ENCODE measurements at places on chromosomes 2 and 18.
A peak's percentile ranks its signal among the peaks of the same experiment; 100 is the strongest.

- no peak for DNase-seq
These were observed at the start of gene CYP1B1 for GRCh38 chr2:38075507-38076151. Gene CYP1B1 (minus strand): TSS chr2:38076151. CDS start chr2:38075388, 763 bp downstream.

DNA sequence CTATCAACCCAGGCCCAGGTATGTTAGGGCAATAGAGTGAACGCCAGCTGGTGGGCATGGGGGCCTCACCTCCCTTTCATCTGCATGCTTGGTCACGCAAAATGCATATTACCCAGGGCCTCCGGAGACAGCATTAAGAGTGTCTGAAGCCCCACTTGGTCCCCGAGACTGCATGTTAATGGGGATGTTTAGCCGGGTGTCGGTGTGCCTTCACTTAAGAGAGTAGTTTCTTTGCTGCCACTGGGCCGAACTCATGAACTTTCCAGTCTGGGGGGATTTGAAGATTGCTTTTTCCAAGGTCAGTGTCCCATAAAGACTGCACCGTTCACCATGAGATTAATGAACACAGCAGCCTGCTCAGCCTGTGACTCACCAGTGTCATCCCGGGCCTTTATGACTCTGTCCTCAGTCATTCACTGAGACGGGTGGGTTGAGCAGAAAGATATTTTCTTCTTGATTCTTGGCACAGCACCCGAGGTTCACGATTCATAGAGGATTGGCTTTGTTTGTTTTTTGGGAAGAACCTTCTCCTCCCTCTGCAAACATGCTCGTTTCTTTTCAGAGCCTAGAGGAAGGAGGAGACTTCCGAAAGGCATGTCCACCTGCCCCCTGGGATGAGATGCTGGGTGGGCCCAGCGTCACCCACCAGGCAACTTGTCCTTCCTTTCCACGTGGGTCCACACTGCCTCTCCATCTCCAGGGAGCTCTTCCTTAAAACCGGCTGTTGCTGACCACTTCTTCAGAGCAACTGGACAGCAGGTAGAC, 199.1 kb downstream of the GLI2 start:
- DNase-seq: no peak

GRCh38 chr2:233248999-233249398, 2.5 kb upstream of the ATG16L1 start:
- no peak for DNase-seq

DNA sequence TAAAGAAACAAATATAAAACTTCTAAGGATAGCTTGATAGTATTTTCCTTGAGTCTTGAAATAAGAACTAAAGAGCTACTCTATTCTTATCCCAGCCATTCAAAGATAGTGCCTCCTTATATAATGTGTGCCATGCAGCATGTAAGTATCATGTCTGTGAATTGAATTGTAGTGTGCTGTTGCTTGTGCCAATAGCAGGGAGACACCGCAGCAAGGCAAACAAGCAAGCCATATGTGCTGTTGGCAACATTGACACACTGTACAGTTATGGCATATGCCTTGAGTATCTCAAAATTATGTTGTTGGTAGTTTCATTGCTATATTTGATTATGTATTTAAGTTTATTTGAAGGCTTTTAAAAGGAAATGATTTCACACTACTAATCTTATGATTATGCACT, 58.2 kb downstream of the ERBB4 start:
- DNase-seq: no peak

DNA sequence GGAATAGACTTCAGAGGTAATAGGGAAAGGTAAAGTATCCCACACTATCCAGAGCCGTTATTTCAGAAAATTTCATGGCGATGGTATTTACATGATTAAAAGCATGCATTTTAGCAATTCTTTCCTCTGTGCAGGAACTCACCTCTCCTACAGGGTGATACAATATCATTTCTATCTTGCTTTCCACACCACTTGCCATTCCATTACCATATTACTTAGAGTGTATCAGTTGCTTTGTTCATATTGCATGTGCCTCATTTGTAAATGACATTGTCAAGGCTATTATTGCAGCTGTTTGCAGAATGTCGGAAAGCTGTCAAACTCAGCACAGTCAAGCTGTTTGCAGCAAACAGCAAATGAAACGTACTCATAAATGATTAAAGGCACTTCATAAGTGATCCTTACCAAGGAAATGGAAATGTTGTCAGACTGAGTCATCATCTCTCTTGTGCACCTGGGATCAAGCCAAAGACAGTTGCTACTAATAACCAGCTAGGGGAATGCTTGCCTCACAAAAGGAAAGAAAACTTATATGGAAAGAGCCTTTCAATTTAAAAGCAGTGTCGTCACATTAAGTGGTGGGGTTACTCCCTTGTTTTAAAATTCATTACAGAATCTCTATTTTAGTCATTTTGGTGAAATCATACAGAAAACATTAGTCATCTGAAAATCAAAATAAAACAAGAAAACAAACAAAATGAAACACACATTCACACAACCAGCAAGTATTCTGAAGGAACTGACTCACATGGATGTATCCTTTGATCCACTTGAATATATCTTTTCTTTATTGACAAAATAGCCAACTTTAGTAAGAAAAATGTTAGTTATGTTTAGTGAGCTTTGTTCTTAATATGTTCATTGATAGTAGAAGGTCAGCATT, 1064.1 kb upstream of the CNTNAP5 start:
- no peak for DNase-seq

GRCh38 chr2:96304606-96305005, 740 bp downstream of the SNRNP200 start:
- no peak for DNase-seq

GRCh38 chr2:191676790-191677645, 918 bp upstream of the NABP1 start:
- DNase-seq: peak; percentile 26

DNA sequence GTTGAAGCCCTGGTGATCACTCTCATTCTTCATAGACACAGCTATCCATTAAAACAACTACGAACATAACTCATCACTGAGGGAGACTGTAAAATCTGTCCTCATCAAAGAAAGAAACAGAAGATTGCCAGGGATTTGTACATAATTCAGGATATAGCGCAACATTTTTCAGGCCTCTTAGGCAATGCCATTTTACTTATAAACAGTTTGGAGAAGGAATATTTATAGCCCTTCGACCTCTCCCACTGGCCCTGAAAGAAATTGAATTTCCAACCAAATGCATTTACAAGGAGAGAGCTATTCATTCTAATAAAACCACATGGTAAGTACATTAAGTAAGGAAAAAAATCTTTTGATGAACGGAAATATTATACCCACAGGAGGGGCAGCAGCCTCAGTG, 295.0 kb downstream of the RAD51AP2 start:
- no peak for DNase-seq

- DNase-seq: no peak
These were observed 106.0 kb upstream of the FOSL2 start for GRCh38 chr2:28286678-28287077.

- no peak for DNase-seq
These were observed 17.8 kb downstream of the TRAK2 start for GRCh38 chr2:201433394-201433995.

DNA sequence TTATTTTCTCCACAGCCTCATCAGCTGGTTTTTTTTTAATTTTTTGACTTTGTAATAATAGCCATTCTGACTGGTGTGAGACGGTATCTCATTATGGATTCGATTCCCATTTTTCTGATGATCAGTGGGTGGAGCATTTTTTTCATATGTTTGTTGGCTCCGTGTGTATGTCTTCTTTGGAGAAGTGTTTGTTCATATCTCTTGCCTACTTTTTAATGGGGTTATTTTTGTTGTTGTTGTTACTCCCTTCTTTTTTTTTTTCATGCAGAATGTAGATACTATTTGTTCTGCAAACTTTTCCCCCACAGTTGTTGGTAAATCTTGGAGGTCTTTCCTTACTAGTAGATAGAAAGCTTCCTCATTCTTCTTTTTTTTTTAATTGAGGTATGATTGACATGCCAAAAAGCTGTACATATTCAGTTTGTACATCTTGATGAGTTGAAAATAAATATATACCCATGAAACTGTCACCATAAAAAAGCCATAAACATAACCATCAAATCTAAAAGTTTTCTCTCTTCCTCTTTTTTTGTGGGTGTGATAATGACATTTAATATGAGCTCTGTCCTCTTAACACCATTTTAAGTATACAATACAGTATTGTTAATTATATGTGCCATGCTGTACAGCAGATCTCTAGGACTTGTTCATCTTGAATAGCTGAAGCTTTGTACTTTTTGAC, 21.8 kb upstream of the NT5DC4 start:
- no peak for DNase-seq

DNA sequence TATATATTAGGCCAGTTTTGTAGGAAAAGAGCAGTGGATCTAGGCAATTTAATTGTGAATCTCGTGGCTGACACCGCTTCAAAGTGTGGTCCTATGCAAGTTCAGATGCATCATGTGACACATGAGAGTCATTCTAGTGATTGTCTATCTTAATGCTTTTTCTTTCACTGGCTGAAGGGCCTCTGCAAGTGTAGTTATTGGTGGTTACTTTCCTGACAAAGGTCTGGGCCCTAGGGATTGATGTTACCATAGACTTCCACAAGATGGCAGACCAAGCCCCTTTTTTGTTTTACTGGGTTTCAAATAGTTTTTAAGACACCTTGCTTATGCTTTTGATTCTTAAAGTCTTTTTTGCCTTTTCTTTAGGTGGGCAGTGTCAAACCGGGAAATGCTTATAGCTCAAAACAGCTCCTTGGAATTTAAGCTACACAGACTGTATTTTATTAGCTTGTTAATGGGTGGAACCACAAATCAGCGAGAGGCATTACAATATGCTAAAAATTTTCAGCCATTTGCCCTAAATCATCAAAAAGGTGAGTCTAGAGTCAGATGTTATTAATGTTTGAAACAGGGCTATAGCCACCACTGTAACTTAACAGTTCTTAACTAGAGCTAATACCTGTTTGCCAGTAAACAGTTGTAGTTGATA, 25.9 kb downstream of the CD8A start:
- DNase-seq: peak; percentile 11

DNA sequence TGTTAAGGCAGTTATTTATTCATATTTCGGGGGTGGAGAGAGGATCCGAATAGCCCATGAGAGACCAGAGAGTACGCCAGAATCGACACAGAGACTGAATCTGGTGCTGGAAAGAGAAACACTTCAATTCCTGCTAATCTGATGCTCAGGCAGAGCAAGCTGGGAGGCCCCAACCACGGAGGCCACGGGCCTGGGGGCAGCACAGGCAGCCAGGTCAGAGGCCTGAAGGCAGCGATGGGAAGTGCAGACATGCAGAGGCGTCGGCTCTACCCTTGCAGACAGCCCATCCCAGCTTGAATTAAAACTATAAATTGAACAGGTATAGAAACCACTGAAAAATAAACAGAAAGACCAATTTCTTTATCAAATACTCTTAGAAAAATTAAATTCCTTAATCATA, 50.6 kb downstream of the PXDN start:
- no peak for DNase-seq

DNA sequence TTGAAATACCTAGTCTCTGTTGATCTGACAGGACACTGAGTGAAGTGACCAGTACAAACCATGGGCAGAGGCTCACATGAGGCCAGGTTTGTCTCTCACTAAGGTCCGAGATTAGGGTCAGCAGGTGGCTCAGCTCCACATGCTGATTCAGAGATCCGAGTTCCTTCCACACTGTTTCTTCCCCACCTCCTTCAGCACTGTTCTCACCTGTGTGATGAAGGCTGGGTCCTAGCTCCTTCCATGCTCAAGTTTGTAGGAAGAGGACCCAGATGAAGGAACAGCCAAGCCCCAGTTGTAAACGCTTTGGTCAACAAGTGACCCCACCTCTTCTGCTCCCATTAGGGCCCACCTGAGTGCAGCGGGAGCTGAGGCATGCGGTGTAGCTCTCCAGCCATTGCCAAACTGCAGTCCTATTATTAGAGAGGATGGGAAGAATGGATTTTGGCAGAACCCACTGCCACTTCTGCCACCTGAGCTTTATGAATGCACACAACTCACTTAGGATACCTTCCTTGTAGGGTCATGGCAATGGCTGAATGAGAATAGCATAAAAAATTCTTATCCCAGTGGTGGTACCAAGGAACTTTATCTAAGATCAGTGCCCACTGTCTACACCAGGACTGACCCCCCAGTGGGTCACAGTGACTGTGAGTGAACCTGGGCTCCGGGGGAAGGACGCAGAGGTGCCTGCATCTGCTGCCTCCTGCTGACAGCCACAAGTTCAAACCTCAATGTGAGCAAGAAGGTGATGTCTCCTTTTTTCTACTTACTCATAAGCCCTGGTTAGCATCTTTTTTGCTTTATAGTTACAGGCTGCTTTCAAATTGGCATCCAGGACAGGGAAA, 324.8 kb upstream of the HS6ST1 start:
- no peak for DNase-seq

DNA sequence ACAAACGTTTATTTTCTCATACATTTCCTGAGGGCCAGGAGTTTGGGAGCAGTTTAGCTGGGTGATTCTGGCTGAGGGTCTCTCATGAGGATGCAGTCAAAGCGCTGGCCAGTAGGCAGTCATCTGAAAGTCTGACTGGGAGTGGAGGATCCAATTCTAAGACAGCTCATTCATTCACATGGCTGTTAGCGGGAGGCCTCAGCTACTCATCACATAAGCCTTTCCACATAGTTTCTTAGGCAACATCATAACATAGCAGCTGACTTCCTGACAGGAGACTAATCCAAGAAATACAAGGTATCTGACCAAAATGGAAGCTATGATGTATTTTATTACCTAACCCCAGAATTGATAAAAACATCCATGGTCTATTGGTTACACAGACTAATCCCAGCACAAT, 2.9 kb upstream of the MRPL44 start:
- DNase-seq: no peak

- DNase-seq: no peak
These were observed 2.2 kb downstream of the CNOT9 start for GRCh38 chr2:218570850-218571249.

DNA sequence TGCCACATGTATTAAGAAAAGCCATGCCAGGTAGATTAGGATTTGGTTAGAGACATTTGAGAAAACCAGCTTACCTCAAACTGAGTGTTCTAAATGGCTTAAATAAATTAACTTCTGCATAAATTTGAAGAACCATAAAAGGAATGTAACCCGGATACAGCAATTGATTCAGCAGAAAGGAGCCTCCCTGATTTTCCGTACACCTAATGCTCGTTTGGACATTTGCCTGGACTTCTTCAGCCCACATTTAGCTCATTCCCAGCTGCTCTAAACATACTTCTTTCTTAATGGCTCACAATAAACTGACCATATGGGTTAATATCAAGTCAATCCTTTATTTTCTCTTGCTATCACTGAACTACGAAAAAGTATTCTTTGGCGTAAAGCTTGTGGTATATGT, 392.4 kb downstream of the ZNF516 start:
- DNase-seq: no peak

- DNase-seq: no peak
These were observed 14.7 kb downstream of the KLHL23 start for GRCh38 chr2:169748319-169748718.

DNA sequence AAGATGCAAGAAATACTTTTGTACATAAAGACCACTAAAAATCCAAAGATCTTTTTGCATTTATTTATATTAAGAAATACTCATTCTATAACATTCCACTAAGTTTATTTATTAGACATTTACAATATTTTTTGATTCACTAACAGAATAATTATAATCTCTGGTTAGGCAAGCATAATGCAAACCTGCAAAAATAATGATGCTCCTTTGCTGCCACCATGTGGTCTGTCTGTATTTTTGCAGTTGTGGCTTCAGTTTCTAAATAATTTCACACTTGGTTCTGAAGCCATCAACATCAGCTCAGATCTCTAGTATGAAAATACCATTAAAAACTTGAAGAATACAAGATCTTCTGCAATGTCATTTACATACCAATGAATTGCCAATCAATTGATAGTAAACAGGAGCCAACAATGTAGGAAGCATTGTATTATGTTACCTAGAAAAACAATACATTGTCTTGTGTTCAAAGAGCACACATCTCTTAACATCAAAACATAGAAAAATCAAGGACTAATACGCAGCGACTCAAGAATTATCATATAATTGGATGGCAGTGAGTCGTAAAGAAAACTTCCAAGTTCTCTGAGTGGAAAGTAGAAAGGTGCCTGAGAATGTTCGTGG, 28.8 kb upstream of the WDR75 start:
- DNase-seq: peak; percentile 39

Data from activated CD4-positive, alpha-beta T cell treated with anti-CD3 and anti-CD28 coated beads, Interleukin-2, amount 50 U/mL, for 4 hours (primary cell).